ENCODE measurements at places on chromosomes 12 and 14. TPM values are rescaled to one million over a fixed set of nuclear protein-coding genes. Genes with fewer than 3 reads are reported as not detected.

The CLEC6A gene
- total RNA-seq, result not detected

The RNASE1 gene
- not detected for total RNA-seq

The B4GALNT1 gene
- 0.63 TPM for total RNA-seq

The PTGER2 gene
- total RNA-seq, result 158 TPM

The KSR2 gene
- not detected for total RNA-seq

The ASCL1 gene
- total RNA-seq, result not detected

The KRT83 gene
- not detected for total RNA-seq

The TOMM20L gene
- total RNA-seq, result not detected

The DEGS2 gene
- total RNA-seq, result 0.58 TPM

The KIF26A gene
- total RNA-seq, result 0.53 TPM

The NINJ2 gene
- total RNA-seq, result 3.9 TPM

The GPRC5D gene
- total RNA-seq, result 0.83 TPM

The RCOR1 gene
- 25.7 TPM for total RNA-seq

The TRPV4 gene
- total RNA-seq, result not detected

All from activated naive CD4-positive, alpha-beta T cell treated with anti-CD3 and anti-CD28 coated beads, Interleukin-2, amount 10 ng/mL, durations not matched to agents 5 hours and 36 hours (primary cell).